Mammary epithelial cell (primary cell): ENCODE measurements at places on chromosomes 7 and 10.

DNA sequence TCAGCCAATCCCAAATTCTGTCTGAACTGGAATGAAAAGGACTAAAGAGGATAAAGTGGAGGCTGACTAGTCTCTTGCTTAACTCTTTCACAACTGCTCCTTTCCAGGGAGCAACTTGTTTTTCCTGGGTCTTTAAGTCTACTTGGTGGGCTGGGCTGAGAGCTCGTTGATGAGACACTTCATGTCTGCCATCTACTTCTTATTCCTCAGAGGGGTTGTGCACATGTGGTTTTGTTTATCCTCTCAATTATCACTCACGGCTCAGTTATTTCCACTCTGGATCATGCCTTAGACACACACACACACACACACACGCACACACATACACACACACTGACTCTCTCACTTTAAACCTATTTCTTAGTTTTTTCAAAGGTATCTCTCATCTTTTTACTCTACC, 298.6 kb upstream of the MTPN start:
- no peak for DNase-seq

DNA sequence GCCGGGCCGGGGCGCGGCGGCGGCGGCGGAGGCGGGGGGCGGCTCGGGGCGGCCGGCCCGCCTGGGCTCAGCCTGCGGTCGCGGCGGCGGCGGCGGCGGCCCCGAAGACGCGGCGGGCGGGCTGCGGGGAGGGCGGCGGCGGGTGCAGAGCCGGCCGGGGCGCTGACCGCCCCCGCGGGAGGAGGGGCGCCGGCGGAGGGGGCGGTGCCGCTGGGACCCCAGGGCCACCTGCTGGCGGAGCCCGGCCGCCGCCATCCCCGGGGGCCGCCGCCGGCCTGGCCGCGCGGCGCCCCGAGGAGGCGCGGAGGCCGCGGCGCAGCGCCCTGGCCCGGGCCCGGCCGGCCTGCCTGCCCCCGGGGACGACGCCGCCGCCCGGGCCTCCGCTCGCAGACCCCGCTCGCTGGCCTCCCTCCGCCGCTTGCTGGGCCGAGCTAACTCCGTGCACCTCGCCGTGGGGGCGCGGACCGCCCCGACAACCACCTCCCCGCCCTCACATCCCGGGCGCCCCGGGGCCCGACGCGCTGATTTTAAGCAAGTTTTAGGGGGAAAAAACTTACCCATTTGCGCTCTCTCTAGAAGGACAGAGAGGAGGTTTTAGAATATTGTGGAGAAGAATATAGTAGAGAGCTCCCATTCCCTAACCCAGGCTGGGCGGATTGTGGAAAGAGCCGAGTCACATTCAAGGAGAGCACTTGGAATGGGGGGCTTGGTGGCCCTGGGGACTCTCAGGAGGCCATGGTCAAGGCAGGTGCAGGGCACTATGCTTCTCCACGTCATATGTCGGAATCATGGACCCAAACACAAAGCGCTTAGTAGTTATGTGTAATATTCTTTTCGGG, at the start of gene BEND7:
BEND7 (minus strand) TSS at position 140 of the 839 bp plus-strand sequence. CDS start 481 bp downstream, outside the sequence.
- DNase-seq: no peak

DNA sequence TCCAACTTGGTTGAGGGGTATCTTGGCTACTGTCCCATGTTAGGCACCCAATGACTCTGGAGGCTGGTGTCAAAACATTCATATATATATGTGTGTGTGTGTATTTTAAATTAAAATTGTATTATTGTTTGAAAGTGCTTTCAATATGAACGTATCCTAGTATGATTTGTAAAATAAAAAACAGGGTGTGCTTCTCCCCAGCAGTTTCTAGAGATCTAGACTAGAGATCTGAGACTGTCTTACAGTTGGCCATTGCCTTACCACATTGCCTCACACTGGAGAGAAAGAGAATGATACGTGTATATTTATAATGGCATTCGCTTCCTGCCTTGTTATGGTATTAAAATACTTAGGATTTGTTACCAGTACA, 1.2 kb downstream of the BAG3 start:
- DNase-seq: peak; percentile 58

GRCh38 chr7:138886501-138886917, 88.5 kb upstream of the ATP6V0A4 start:
- peak; percentile 40 for DNase-seq
